ENCODE measurements at places on chromosomes 7 and 10.

DNA sequence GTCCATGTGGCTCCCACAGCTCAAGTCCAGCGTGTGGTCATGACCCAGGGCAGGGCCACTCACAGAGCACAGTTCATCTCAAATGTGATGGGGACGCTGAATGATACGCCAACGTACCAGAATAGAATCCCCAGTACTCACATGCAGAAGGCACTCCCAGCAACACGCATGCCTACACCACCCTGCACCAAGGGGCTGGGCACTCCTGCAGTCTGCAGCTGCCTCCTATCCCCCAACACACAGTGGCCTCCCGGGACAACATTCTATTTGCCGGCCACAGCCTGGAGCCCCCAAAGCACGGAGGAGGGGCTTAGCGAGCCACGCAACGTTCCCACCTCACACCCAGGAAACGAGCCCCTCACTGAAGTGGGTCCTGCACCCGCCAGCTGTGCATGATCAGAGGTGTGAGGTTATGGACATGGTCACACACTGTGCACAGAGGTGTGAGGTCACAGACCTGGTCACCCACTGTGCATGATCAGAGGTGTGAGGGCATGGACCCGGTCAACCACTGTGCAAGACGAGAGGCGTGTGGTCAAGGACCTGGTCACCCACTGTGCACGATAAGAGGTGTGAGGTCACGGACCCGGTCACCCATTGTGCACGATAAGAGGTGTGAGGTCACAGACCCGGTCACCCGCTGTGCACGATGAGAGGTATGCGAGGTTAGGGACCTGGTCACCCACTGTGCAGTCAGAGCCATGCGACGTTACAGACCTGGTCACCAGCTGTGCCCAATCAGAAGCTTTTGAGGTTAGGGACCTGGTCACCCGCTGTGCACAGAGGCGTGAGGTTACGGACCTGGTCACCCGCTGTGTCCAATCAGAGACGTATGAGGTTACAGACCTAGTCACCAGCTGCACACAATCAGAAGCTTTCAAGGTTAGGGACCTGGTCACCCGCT, 182.8 kb downstream of the DIP2C start:
- DNase-seq, result no peak

DNA sequence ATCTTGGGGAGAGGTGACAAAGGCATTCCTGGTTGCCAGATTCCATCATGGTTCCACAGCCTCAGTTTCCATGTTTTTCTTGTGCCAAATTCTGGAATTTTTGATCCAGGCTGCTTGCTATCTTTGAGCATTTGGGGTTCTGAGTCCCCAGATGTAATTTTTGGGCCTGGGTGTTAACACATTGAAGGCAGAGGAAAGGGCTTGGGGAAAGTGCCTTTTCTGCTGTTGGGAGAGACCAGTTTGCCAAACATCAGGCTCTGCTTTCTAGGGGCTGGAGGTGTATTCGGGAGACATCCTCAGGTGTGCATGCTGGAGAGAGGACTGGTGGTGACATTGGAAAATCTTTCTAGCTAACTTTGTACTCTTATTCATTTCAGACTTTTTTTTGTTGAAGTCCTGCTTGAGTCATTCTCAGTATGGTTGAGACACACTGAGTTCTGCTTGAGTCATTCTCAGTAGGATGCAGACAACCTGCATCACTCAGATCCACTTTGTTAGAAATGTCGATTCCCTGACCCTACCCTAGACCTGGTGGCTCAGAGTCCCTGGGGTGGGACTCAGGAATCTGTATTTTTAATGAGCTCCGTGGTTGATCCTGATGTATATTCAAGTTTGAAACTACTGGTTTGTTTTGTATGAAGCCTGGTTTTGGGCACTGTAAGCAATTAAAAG, 101.0 kb downstream of the LRMDA start:
- DNase-seq, result no peak

DNA sequence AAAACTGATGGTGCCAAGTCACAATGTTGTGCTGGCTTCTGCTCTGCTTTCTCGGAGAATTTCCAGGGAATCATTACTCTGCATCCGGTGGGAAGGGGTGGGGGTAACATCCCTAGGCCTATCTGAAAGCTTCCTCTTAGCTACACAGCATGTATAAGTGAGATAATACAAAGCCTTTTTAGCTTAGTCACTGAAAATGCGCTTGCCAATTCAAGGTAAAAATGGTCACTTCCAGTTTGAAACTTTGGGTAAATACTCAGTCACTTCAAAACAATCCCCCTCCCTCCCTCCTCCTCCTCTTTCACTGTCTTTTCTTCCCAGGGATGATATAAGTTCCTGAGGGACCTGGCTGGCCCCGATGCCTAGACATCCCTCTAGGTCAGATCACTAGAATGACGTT, 57.3 kb upstream of the APBB1IP start:
- DNase-seq, result no peak

DNA sequence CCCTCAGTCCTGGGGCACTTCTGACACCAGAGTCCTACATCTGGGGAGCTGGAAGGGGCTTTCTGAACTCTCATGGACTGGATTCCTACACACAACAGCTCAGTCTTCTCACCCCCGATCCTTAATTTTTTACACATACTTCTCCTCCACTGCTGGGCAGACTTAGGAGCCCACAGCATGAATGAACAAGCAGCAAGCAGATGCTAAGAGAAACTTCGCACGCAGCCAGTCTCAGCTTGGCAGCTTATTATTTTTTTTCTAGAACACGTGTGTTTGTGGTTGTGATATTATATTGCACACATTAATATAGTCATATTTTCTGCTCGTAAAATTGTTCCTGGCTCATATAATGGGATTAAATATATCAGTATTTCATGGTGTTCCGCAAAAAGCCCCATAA, 50.9 kb upstream of the LOXL4 start:
- no peak for DNase-seq

GRCh38 chr10:116247691-116248090, 25.3 kb downstream of the GFRA1 start:
- DNase-seq, result no peak

DNA sequence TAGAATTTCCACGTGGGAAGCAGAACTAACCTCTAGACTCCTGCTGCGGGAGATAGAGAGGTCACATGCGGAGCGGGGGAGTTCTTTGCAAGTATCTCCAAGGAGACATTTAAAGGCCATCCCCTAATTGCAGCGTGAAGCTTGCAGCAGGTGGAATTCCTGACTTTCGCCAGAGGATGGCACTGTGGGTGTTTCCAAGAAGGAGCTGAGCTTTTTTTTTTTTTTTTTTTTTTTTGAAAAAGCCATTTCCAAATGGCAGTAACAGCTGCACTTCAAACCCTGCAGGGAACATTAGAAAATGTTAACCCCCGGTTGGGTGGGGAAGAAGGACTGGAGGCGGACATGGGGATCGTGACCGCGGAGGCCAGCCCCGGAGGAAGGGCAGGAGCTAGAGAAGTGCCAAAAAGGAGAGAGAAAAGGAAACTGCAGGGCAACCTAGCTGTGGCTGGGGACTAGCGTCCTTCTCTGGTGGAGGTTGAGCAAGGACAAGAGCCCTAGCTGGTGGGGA, 487.7 kb downstream of the TYW1 start:
- DNase-seq, result no peak

DNA sequence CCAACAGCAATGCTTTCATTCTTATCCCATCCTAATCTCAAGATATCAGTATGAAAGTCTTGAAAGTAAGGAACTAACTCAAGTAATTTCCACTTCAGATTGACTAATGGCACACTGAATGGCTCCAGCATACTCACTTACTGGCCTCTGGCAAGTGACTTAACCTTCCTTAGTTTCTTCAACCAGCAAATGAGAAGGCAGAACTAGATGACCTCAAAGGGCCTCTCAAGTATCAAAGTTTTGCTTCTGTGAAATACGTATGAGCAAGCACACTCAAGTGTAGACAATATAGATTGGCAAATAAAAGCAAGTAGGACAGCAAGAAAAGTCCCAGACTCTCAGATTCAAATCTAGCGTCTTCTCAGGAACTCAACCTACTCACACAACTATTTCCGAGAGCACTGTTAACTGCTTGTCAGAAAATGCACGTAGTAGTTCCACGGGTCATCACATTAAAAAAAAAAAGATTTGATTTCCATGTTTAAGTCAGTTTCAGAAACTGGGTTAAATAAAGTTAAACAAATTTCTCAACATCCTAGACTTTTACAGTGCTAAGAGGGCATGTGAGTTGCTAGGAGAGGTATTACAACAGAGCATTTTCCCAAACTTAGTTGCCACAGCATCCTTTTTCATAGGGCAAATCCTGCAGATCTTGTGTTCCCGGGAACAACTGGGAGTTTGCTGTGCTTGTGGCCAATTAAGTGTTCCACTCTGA, 276.9 kb upstream of the KLF14 start:
- DNase-seq, result no peak

- DNase-seq, result no peak
These were observed 80.5 kb downstream of the ELAPOR2 start for GRCh38 chr7:86978808-86979506.

DNA sequence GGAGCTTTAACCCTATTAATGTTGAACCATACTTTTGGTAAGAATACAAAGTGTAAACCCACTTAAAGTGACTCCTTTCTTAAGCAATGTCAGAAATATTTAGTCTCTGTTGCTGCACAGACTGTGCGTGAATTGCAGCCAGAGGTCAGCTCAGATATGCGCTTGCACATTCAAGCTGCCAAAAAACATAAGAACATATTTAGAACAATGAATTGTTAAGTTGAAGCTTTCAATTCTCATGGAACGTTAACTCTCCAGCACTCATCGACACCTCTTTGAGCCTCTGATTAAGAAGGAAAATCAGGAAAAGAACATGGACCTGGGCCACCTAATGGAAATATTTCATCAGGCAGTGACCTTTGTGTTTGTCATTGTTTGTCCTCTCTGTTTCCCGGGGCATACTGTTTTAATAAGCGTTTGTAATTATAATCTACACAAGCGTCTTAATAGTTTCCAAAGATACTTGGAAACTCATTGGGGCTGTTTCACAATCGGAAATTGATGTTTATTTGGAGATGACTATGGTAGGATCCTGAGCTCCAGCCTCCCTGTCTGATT, 193.0 kb upstream of the CELF2 start:
- DNase-seq, result no peak

DNA sequence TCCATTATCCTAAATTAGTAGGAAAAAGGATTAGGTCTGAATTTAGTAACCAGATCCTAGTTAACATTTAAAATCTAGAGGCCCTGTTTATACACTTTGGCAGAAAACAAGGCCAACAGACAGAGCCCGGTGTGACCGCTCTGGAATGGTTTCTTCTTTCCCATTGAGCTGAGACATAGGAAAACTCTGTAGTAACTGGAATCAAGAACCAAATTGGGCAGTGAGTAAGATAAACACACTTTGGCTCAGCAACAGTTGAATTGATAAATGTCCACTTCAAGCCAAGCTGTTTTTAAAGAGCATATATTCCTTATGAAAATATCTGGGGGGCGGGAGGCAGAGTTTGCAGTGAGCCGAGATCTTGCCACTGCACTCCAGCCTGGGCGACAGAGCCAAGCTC, 343.7 kb upstream of the SEMA3A start:
- no peak for DNase-seq

DNA sequence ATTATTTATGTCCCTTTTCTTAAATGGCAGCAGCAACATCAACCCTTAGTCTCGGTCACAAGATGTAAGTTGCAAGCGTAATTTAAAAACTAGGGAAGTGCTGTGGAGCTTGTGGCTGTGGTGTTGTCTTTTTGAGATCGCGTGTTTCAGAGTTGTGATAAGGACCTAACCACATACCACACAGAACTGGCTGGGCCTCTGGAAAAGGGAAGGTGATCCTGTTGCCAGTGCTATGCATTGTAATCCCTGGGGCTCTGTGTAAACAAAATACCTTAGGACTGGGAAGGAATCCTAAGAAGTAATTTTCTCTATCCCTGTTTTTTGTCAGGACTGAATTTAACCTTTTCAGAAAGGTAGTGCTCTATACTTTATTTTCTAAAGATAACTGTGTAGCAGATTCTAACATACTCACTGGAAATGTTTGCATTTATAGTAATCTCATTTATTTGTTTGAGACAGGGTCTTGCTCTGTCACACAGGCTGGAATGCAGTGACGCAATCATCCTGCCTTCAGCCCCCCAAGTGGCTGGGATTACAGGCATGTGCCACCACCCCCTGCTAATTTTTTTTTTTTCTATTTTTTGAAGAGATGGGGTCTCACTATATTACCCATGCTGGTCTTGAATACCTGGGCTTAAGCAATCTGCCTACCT, 60.4 kb downstream of the INPP5F start:
- no peak for DNase-seq

DNA sequence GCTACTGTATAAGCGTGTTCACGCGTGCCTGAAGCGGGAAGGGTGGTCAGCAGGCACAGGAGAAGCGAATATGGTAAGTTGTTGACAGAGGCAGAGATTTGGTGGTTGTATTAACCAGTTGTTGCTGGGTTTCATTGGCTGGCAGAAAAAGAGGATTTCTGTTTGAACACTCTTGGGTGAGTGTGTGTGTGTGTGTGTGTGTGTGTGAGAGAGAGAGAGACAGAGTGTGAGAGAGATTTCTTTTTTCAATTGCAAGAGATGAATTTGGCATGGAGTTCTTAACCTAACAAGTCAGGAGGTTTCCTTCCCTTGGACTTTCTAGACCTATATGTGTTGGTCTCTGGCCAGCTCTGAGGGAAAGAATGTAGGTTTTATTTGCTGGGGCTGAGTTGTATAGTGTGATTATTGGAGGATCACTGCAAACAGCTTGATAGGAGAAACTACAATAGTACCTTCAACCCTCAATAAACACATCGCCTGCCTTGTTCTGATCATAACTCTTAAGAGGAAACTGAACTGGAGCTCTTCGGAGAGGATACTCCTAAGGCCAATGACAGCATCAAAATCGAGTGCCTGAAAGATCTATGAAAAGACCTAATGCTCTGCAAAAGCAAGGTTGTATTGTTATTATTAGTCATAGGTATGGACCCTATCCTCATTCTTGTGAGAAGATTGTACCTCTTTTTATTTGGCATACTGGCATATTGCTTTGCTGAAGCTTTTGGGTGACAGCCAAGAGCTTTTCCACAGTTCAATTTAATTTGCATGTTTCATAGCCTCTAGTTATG, 1.2 kb downstream of the MCU start:
- no peak for DNase-seq

DNA sequence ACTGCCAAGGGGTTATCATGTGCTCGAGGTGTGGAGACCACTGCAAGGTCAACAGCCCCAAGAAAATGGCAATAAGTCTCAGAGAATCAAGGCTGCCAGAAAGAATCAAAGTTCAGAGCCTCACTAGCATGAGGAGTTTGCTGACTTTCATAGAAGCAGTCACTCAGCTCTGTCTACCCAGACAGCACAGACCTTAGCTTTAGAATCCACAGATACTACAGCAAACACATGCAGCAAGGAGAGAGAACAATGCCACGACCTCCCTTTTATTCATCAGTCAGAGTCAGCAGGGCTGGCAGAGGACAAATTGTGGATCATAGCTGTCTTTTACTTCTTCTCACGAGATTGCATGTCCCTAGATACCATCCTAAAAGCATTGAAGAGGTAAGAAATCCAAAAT, 121.3 kb downstream of the MBL2 start:
- DNase-seq, result no peak

GRCh38 chr7:26099236-26099635, 52.8 kb upstream of the NFE2L3 start:
- no peak for DNase-seq

- no peak for DNase-seq
These were observed 13.1 kb upstream of the PDK4 start for GRCh38 chr7:95609277-95609971.

GRCh38 chr7:142800699-142801260, 30.0 kb downstream of the PRSS2 start:
- DNase-seq, result no peak

- DNase-seq, result no peak
These were observed 628 bp downstream of the MPLKIP start for GRCh38 chr7:40133561-40134427.

GRCh38 chr10:13003759-13004158, 2.2 kb upstream of the CCDC3 start:
- DNase-seq, result no peak

- no peak for DNase-seq
These were observed 332.9 kb downstream of the PTEN start for GRCh38 chr10:88196291-88196690.

Data from stimulated activated CD4-positive, alpha-beta T cell treated with anti-CD3 and anti-CD28 coated beads, Interleukin-1b, Interleukin-23, amount 100 ng/mL, for 1 hour (primary cell).